ENCODE measurements at places on chromosomes 6 and 20.

DNA sequence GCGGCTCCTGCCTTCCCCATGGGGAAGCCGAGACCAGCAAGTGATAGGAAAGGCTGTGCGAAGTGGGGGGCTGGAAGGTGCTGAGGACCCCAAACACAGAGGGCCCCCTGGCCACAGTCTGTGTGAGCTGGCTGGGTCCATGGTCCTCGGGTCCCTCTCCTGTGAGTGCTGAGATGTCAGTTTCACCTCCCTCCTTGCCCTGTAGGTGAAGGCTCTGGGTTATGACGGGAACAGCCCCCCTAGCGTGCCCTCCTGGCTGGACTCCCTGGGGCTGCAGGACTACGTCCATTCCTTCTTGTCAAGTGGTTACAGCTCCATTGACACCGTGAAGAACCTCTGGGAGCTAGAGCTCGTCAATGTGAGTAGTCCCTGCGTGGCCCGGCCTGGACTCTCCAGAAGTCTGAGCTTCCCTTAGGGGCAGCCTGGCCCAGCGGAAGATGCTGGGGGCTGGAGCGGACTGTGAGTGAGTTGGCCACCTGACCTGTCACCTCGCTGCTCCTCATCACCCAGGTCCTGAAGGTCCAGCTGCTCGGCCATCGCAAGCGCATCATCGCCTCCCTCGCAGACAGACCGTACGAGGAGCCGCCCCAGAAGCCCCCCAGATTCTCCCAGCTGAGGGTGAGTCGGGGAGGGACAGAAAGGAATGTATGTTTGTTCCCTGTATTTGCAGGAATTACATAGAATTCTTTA is 61.7 kb downstream of the TCP11 start:
- DNase-seq, result no peak

- no peak for DNase-seq
Measured at GRCh38 chr6:119163006-119163405, 84.5 kb upstream of the FAM184A start.

- DNase-seq, result no peak
Measured at GRCh38 chr6:140475086-140475485, 1100.6 kb upstream of the CITED2 start.

GRCh38 chr6:69584913-69585729 is 211.7 kb downstream of the LMBRD1 start:
- DNase-seq, result no peak

- DNase-seq, result no peak
Measured at GRCh38 chr6:36856277-36856676, 17.0 kb upstream of the CPNE5 start.

All from stimulated activated CD4-positive, alpha-beta T cell treated with anti-CD3 and anti-CD28 coated beads, Interleukin-4, amount 100 ng/mL, for 4 hours (primary cell).